Activated naive CD8-positive, alpha-beta T cell treated with anti-CD3 and anti-CD28 coated beads, Interleukin-2, amount 10 ng/mL, durations not matched to agents 7 days and 5 days (primary cell): ENCODE measurements at places on chromosomes 16 and 17.

GRCh38 chr16:48435318-48435680, 50.1 kb upstream of the SIAH1 start:
- DNase-seq = no peak

DNA sequence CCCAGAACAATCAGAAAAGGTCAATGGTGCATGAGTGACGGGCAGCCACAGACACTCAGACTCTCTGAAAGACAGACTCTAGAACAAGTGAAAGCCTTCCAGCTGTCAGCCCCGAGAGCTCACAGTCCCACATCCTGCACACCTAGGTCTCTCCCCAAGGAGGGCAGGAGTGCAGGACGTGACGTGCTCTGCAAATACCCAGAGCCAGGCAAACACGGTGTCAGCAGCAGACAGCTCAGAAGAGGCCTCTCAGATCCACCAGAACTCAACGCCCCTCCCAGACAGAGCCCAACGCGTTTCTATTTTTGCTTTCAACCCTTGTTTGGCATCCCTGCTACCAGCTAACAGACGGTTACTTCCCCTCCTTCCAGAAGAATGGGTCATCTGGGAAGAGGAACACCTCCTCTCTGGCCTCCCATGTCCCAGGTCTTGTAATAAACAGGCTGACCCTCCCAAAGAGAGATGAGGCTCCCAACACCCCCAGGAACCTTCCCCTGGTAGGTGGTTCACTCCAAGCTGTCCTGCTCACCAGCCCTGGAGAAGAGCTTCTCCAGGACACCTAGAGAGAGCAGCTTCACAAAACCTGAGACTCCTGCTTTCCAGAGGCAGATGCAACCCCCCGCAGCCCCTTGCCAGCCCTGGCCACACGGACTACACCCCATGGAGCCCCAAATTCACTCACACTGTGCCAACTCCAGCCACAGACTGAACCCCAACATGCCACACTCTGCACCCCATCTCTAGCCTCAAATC, 7.6 kb downstream of the PITPNM3 start:
- peak; percentile 47 for DNase-seq

DNA sequence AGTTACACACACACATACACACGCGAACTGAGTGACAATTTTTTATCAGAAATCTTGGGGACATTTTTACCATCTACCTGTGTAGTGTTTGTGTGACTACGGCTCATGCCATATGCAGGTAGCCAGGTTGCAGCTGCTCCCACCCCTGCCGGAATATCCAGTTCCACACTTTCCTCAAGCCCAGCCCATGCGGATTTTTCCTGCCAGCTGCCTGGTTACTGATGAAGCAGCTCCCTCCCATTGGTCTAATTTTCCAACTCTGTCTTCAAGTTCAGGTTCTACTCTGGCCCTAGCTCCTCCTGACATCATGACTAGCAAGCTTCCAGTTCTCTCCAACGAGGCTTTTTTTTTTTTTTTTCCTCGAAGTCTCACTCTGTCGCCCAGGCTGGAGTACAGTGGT, 4.8 kb downstream of the GSG1L2 start:
- no peak for DNase-seq

DNA sequence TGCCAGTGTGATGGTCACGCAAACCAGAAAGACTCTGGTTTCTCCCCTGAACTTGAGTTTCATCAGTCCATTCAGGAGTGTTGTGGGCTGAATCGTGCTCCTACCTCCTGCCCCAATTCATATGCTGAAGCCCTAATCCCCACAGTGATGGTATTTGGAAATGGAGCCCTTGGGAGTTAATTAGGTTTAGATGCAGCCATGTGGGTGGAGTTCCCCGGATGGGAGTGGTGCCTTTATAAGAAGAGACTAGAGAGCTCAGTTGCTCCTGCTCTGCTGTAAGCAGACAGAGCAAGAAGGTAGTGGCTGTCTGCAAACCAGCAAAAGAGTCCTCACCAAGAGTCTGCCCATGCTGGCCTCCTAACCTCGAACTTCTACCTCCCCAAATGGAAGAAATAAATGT, 160.3 kb upstream of the DYNLRB2 start:
- no peak for DNase-seq

DNA sequence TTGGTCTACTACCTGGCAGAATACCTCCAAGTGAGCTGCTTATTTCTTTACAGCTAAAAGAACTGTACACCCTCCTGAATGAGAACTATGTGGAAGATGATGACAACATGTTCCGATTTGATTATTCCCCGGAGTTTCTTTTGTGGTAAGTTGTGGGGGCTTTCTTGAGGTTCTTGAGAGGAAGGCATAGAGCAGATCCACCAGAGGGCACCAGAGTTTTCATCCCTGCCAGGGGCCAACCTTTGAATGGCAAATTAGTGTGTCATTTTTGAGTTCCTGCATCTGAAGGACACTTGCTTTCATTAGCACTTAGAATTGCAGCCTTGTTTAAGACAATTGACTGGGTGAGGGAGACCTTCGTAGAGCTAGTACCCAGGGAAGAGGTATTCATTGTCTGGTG, 35.0 kb downstream of the NMT1 start:
- DNase-seq = no peak

- DNase-seq = no peak
These were observed 1.5 kb downstream of the MRPL27 start for GRCh38 chr17:50371526-50371925.

DNA sequence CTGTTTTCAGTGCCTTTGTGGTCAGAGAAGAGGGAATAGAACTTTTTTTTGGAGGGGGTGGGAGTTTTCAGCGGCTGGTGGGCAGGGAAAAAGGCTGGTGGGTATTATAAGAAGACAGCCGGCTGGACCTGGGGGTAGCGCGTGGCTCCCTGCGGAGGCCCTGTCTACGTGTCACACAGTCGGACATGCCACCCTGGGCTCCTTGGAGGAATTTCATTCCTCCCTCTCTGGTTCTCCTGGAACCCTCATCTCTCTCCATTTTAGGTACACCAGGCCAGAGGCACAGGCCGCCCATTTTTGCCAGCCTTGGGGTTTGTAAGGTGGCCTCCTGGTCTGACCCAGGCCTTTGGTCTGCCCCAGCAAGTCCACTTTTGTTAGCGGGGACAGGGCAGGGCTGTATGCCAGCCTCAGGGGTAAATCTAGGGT, 908 bp downstream of the FKBP10 start:
- no peak for DNase-seq

DNA sequence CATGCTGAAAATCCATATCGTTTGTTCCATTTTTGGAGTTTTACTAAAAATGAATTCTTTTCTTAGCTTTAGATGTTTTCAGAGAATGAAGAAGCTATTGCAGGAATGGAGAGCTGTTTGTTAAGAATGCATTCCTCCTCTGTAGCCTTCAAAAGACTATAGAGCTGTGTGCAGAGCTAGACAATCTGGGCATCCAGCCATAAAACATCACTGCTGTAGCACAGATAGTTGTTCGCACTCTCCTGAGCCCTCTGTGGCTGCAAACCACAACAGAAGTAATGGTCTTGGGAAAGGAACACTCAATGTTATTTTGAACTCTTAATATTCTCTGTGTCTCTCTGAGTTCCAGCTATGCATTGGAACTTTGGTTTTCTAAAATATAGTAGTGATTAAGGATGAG, 4.9 kb downstream of the TNRC6C start:
- no peak for DNase-seq

GRCh38 chr17:82108496-82108945, 10.5 kb upstream of the FASN start:
- DNase-seq = no peak

- no peak for DNase-seq
These were observed 22.6 kb downstream of the AKAP1 start for GRCh38 chr17:57107498-57108101.

DNA sequence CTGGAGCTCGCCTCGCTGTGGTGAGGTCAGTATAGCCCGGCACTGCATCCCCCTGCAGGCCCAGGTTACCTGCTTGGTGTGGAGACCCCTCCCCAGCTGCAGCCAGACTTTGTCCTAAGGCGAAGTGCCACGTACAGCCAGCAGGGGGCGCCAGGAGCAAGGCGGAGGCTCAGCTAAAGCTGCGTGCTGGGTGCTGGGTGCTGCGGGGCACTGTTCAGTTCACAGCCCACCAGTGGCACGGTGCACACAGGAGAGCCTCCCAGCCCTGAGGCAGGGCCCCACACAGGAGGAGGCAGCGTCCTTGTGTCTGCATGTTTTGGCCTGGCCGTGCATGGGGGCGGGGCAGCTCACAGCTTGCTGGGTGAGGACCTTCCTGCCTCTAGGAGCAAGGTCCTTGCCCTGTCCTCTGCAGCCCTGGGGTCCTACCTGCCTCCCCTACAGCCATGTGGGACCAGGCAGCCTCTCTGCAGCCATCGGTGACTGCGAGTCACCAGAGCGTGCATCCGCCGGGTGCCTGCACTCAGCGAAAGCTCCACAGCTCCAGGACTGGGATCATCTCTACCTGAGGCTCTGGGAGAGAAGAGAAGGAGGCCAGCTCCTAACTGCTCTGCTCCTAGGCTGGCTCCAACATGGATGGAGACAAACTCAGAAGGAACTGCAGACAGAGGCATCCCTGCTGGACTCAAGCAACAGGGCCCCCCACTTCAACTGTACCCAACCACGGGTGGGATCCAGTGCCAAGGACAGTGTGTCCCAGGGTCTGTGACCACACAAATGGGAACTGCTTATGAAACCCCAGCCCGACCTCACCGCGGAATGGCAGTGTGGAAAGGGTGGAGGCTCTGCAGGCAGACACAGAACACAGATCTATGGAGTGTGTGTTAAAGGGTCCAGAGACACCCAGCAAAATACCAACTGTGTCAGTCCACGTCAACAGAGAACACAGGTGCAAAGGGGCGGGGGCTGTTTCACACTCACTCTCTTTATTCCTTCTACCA, 19.0 kb downstream of the SLC7A5 start:
- DNase-seq = peak; percentile 84

DNA sequence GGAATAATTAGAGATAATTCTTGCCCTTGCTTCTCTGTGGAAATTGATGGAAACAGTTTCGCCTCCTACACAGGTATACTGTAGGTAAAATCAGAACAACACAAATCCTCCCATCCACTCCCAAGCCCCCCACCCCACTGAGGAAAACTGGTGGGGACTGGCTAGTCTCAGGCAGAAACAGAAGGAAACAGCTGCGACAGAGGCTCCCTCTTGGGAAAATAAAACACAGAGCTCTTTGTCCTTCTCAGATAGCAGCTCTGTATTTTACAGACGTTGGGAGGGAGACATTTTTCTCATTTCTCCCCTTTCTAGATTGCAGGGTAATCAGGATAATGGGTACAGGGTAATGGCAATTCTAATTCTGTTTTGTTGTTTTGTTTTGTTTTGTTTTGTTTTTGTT, 1.1 kb downstream of the SLFN13 start:
- DNase-seq = no peak

- no peak for DNase-seq
These were observed 544.5 kb downstream of the NPIPA7 start for GRCh38 chr16:16923479-16923878.

DNA sequence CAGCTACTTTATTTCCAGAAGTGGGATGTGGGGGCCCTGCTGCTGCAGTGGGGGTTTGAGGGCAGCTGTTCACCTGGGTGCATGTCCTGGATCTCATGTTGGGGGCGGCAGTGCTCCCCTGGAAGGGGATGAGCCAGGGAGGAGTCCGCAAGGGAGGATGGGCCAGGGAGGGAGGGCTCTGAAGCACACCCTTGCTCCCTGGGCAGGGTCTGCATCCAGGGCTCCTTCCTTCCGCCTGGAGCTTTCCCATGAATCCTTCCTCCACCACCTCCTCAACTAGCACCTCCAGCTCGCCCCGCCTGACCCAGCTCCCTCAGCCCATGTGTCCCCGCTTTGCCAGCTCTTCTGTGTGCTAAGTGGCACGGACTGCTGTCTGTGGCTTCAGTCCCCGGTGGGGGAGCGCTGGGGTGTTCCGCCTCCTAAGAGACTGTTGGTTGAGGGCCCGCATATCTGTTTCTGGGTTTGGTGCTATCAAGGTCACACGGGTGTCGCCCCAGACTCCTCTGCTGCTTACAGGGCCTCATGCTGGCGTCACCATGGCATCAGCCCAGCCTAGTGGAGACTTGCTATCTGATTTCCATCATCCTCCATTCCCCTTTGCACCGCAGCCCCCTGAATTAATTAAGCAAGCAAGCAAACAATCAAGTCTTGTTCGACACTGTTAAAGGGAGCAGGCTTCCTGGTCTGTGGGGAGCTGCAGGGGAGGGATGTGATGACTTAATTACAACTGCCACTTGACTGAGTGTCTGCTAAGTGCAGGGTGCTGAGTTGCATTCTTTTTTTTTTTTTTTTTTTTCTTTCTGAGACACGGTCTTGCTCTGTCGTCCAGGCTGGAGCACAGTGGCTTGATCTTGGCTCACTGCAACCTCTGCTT, 71.8 kb downstream of the PRKCA start:
- DNase-seq = peak; percentile 39

- no peak for DNase-seq
These were observed 11.6 kb downstream of the IL34 start for GRCh38 chr16:70657956-70658355.

- no peak for DNase-seq
These were observed 155.7 kb downstream of the CCDC182 start for GRCh38 chr17:57589151-57590034.

DNA sequence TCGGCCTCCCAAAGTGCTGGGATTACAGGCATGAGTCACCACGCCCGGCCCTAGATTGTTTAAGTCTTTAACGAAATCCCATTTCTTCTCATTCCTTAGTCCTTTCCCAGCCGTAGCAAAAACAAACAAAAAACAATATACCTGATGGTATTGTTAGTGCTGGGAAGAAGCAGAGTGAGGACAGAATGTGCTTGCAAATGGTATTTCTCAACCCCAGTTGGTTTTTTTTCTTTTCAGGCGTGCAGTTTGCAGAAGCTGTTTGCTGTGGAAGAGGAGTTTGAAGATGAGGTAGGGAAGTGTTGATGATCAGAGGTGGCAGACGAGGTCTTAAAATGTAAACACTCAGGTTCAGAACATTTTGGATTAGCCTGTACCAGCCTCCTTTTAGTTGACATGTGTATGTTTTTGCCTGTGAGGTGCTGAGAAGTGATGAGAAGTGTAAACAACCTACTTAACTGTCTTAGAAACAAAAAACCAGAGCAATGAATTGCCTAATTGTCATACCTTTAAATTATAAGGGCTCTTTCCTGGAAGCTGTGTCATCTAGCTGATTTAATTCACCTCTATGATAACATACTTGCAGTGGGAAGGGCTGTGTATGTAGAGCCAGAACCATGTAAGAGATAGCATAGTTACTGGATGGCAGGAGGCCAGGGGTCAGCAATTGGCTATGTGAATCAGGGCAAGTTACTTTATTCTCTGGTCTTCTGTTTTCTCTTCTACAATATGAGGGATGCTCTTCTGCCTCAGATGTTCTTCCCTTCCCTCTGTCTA, 3.4 kb downstream of the HROB start:
- no peak for DNase-seq

DNA sequence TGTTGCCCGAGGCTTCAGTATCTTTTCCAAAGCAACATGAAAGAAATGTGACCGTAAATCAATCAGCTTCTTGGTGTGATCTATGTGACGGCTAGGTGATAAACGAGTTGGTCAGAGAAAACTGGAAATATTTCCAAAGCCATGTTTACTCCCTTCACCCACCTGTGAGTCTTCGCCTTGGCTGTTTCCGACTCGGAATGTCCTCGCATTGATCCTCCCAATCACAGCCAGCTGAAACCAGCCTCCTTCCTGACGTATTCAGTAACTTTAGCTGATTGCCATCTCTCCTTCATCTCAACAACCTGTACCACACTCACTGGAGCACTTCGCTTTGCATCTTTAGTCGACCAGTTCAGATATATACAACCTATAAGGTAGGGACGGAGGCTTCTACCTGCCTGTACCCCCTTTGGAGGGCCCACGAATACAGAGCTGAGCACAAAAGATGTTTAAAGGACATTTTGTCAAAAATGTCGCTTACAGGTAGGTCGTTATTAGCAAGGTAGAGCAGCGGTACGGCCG, 705 bp downstream of the KRABD2 start:
- no peak for DNase-seq

GRCh38 chr16:73213732-73214455, 166.0 kb upstream of the ZFHX3 start:
- no peak for DNase-seq
